ENCODE measurements at places on chromosomes 7 and 10.

DNA sequence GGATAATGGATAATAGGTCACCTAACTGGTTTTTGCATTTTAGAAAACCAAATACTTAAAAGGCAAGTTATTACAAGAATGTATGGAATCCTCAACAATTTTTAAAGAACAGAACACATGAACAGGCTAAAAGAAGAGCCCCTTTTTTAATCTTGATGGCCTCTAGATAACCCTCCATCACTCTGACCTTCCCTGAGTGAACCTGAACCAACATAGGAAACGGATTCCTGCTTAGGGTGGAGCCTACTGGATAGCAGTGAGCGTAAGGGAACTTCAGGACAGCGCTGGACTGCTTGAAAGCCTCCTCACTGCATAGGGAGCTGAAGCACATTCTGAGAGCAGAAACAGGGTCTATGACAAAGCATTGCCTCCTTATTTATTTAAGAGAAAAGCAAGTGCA is 20.5 kb downstream of the TRPV5 start:
- no peak for DNase-seq

DNA sequence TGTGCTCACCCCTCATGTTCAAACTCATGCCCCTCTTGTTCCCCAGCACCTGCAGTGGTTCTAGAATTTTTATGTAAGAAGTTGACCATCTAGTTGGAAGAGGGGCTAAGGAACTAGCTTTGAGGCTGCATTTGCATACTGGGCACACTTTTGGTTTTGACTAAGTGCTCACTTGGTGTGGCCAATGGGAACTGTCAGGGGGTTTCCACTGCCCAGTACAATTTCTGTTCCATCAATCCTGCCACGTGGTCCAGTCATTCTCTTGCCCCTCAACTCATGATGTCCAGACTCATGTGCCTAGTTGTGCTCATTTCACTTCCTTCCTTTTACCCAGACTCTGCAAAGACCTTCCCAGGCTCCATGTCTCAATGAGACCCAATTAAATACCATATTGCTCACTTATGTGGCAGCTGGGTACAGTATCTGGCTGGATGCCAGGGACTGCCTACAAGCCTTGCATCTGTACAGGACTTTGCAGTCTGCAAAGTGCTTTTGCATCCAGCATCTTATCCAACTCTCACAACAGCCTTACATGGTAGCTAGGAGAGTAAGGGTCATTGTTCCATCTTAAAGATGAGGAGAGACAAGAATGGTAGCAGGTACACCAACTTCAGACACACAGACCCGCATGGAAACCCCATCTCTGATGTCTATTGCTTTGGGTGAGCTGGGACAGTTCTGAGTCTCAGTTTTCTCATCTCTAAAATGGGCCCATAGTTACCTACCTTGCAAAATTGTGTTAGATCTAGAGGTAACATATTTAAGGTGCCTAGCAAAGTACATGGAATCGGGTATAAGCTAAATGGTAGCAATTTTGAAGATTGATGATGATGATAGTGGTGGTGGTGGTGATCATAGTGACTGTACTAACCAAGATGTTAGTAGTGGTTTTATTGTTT is 30.1 kb upstream of the KCNMA1 start:
- no peak for DNase-seq

- no peak for DNase-seq
Measured at GRCh38 chr7:49773218-49773935, at the start of gene VWC2. VWC2 (plus strand) TSS chr7:49773638; CDS start chr7:49775436, 1,798 bp downstream.

GRCh38 chr10:35058134-35058533 is 32.0 kb downstream of the CUL2 start:
- DNase-seq = no peak

DNA sequence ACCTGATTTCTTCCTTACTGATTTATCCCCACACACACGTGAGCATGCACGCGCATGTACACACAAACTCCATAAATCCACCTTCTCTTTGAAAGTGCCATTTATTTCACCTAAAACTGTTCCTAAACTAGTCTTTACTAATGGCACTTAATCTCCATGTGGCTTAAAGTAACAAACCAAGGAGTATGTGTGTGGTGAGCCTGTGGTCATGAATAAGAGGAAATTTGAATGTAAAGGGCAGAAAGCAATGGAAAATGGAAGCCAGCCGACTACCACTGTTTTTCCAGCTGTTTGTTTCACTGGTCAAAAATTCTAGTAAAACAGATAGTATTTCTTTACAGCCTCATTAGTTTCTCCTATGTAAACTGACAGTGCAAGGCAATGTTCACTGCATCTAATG is 23.8 kb downstream of the SEMA3C start:
- DNase-seq = no peak

- no peak for DNase-seq
Measured at GRCh38 chr10:120493411-120494312, 36.6 kb downstream of the PLPP4 start.

DNA sequence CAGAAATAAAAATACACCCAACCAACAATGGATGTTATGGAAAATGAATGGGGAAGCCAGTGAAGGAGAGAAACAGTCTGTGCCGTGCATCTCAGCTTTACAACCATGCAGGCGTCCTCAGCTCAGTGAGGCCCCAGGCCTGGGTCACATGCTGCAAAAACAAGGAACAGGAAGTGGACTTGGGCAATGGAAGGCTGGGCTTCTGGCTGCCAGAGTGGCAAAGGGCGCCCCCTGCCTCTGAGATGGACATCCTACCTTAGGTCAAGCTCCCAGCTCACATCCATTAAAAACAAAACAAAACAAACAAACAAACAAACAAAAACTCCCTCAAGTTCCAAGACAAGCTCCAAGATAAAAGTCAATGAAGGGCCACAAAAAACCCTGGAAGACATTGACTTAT is 54.7 kb upstream of the AFAP1L2 start:
- DNase-seq = no peak

DNA sequence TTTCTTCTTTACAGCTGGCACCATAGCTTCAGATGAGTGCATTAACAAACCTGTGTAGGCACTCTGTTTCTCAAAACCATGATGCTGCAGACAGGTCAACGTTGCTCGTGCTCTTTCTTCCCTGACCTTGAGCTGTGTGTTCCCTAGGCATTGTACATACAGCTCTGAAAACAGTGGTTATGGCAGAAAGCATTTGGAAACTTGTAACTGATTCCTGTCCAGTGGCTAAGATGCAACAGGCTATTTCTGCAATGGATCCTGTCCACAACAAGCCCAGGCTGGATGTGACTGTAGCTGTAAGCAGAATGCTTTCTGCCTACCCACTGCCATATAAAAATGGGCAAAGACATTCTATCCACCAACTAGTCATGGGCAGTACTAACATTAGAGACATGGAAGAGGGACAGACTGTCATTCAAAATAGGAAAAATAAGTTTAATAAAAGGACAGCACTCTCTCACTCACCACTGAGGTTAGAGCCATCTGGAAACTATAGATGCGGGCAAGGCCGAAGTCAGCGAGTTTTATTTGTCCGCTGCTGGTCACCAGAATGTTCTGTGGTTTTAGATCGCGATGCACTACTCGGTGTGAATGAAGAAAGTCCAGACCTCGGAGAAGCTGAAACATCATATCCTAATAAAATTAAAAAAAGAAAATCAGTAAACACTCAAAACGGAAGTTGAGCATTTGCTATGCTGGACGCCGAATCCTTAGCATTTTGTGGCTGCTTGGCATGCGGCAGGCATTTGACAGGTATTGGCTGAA is 111.0 kb downstream of the CDK6 start:
- DNase-seq = no peak

Data from T-helper 22 cell (primary cell).